ENCODE measurements at places on chromosomes 5 and 9.

GRCh38 chr9:137785704-137786161, 91.8 kb upstream of the CACNA1B start:
- DNase-seq, result no peak

DNA sequence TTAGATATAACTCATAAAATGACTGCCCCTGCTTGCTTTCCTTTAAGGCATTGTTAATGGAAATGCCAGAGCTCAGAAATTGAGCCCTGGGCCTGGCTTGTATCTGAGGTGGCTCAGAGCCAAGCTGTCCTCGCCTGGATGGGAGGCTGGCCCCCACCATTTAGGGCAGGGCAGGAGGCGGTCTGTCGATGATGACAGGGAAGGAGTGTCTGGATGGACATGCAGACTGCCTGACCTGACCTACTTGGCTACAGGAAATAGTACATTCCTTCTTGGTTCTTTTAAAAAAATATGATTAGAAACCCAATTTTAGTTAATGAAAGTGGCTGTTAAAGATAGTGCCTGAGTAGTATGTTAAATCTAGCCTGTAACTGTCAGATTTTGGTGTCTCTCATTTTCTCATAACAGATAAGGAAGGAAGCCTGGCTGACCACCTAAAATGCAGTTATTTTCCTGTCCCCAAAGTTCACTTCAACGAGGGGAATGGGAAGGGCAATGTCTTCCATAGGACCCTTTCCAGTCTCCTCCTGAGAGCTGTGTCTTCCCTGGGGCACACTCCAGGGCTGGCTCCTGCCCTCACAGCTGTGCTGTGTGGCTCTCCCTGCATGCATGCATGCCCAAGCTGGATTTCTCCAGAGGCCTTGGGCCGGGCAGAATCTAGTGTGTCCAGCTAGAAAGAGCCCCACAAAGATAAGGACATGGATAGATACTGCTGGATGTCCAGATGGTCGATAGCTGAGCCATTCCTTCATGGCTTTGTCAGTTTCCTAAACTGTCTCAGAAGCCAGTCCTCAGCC, 42.3 kb downstream of the MACROH2A1 start:
- no peak for DNase-seq

DNA sequence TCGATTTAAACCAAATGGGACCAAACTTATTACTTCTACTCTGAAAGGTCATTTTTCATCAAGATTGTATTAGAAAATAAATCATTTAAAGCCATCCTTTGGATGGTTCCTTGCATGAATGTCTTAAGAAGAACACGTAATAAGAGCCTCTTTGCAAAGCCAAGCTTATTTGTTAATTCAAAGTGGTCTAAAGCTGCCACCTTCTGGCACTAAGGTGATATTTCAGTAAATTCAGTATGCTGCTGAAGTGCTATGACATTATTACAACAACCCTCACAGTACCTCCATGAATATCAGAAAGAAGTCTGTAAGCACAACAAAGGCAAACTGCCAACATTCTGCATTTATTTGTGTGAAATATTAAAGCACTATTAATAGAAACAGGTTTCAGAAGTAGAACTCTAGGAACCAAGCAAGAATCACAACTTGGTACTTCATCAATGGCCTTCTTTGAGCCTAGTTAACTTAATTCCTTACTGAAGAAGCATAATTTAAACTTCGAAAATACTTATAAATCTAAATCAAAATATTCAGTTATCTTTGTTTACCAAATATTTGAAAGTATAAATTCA, 53.1 kb upstream of the TYRP1 start:
- DNase-seq, result peak; percentile 2

- no peak for DNase-seq
Measured at GRCh38 chr9:13100914-13101572, 178.4 kb downstream of the MPDZ start.

- DNase-seq, result peak; percentile 57
Measured at GRCh38 chr9:63817622-63818518, 1467.1 kb downstream of the FOXD4L5 start.

- DNase-seq, result no peak
Measured at GRCh38 chr9:8437876-8438275, 638.3 kb upstream of the DMAC1 start.

GRCh38 chr5:15236911-15237508, 263.0 kb upstream of the FBXL7 start:
- DNase-seq, result no peak

DNA sequence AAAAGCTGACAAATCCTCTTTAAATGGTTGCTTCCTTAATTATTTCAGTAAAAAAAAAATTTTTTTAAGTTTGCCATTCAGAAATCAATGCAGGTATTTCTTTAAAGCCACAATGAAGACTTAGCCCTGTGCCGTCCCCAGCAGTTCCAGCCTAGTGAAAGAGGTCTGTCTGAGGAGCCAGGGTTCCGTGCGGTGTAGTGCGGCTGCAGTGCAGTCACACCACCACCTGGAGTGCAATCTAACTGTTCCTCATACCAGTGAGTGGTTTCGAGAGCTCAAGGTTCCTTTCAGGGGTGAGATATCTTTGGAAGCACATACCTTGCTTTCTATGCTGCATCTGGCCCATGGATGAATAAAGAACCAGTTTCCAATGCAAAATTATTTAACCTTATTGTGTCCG, 87.5 kb downstream of the FANCC start:
- DNase-seq, result no peak

DNA sequence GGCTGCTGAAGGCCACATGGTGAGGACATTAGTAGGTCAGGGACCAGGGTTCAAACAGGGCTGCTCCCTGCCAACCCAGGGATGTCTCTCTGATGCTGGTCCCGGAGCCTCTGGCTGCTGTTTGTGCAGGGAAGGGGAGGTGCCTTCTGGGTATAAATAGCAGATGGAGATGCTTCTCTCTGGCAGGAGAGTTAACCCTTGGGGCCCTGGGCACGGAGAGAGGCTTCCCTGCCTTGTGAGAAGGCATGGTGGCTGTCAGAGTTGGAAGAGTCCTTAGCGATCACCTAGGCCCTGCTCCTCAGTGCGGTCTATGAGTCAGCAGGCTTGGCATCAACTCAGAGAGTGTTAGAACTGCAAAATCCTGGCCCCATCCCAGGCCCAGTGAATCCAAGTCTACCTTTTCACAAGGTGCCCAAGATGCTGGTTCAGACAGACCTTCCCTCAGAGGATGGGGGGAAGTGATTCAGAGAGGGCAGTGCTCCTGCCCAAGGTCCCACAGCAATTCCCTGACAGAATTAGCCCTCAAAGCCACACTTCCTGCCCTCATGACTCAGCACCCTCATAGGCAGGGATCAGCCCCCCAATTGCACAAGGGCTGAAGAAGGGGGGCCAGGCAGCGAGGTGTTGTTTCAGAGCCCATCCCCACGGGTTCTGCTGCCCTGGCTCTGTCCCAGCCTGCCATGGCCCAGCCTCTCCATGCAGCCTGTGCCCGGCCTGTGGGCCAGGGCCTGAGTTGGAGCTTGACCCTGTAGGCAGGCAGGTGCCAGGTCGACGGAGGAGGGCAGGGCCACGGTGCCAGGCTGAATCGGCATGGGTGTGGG, 25.6 kb downstream of the CAMK2A start:
- peak; percentile 94 for DNase-seq

- DNase-seq, result no peak
Measured at GRCh38 chr9:94843134-94843533, 116.6 kb downstream of the AOPEP start.

GRCh38 chr9:116327701-116328405, 174.3 kb downstream of the PAPPA start:
- no peak for DNase-seq

Data from urothelium cell line (cell line).